ENCODE measurements at places on chromosomes 5 and 9.
A peak's percentile ranks its signal among the peaks of the same experiment; 100 is the strongest.

DNA sequence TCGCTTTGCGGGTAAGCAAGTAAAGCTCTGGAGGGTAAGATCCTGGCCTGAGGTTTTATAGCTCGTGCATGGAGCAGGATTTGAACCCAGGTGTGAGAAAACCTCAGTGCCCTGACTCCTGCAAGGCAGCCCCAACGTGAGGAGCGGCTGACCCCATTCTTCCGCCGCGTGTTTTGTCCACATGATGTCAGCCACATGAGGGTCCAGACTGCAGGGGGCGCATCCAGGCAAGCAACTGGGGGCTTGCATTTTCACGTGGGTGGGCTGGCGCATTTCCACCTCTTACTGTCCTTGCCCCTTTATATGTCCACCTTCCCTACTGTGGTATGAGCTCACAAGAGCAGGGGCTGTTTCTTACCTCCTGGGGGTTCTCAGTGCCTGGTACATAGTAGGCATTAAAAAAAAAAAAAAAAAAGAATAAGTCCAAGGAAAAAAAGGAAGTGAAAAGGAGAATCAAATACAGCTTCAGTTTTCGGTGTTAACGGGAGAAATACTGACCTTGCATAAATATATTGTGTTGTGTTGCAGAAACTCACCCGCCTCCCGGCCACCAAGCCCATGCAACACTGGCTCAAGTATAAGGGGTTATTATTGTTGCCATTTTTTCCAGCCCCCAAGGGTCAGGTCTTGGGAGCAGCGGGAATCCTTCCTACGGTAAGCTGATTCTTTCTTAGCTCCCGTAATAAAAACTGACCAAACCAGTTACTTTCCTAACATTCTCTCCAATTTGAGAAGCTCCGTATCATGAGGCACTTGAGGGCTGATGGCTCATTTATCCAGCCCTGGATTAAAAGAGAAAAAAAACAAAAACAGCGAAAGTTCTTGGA, 15.0 kb downstream of the TLX3 start:
- DNase-seq, result no peak

GRCh38 chr5:91245074-91245452, 138.1 kb downstream of the ARRDC3 start:
- DNase-seq, result no peak

DNA sequence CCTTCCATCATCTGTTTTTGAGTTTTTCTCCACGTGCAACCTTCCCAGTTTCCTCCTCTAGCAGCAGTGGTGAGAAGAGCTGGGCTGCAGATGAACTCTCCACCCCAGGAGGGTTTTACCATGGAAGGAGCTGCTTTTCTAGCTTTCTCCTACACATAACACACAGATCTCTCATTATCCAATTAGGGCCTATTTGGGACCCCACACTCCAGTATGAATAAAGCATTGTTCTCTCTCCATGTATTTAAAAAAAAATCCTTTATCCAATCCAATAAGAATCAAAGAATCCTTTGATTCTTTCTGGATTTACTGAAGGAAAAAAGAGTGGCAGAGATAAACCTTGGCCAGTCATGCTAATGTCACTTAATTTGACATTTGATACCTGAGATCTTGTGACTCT, 31.6 kb upstream of the NAA35 start:
- DNase-seq, result no peak

DNA sequence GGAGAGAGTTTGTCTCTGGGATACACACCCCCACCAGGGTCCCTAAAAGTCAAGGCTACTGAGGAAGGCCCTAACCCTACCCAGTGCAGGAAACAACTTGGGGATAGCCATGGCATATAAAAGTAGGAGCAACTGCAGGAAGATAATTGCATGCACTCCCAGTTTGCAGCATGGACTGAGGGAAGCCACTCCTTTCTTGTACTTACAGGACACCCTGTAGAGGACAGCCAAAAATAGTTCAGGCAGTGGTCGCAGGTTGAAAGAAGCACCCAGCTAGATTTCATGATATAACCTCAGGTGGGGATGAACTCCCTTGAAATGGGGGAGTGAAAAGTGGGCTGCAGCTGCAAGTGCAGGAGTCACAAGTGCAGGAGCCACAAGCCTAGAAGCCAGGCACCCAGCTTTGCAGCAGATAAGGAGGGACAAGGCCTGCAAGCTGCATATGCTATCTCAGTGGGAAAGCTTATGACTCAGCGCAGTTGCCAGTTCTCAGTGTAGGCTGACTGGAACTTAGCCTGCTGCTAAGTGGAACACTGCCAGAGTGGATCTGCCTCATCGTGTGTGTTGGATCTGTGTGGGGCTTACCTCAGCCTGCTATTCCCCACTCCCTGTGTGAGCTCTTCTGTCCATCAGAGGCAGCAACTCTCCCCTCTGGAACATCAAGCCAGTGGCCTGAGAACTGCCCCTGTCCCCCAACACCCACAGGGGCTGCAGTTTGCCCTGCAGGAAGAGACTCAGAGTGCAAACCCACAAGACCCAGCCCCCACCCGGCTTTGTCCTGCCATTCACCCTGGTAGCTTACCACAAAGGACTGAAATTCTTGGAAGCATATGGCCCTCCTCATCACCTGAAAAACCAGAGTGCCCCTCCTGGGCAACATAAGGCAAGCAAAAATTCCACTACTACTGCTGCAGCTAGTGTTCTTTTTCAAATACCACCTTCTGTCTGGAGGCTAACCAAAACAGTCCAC, 42.7 kb downstream of the CYLC2 start:
- DNase-seq, result no peak

GRCh38 chr9:13688990-13689600, 409.6 kb upstream of the MPDZ start:
- DNase-seq, result no peak

DNA sequence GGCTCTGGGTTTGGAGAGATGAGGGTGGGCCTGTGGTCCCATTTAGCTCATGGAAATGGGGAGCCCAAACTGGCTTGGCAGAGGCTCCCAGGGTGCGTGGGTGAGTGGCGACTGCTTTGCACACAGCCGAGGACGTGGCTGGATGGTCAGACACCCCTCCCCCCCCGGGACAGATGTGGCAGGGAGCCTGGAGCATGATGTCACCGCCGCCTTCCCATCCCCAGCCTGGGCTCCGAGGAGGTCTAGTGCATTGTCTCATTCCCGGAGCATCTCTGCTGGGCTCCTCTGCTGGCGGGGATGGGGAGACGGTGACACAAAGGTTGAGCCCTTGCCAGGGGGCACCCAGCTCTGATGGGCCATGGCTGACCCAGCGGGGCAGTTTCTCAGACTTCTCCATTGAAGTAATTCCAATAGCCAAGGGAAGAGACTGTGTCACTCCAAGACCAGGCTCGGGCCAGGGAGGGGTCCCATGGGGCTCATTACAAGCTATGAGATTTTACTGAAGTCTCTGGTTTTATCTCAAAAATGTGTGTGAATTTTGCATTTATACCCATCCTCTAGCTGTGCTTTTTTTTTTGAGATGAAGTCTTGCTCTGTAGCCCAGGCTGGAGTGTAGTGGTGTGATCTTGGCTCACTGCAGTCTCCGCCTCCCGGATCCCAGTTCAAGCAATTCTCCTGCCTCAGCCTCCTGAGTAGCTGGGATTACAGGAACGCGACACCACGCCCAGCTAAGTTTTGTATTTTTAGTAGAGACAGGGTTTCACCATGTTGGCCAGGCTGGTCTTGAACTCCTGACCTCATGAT, 36.1 kb downstream of the HMCN2 start:
- DNase-seq, result no peak

GRCh38 chr9:88922091-88922490, 69.2 kb upstream of the S1PR3 start:
- peak; percentile 10 for DNase-seq

DNA sequence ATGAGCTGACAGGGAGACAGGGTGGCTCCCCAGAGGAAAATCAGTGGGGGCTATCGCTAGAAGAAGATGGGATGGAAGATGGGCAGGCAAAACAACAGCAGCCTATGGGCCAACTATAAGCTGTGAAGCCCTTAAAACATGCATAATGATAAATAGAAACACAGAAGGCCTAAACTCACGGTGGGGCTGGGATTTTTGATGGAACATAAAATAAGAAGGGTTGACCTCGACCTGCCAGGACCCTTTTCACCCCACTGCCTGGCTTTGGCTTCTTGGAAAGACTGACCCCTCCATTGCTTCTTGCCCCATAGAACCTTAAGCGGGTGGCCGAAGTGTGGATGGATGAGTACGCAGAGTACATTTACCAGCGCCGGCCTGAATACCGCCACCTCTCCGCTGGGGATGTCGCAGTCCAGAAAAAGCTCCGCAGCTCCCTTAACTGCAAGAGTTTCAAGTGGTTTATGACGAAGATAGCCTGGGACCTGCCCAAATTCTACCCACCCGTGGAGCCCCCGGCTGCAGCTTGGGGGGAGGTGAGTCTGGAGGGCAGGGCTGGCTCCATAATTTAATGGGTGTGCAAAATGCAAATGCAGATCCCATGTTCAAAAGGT, 36.5 kb upstream of the SAP30L start:
- no peak for DNase-seq

DNA sequence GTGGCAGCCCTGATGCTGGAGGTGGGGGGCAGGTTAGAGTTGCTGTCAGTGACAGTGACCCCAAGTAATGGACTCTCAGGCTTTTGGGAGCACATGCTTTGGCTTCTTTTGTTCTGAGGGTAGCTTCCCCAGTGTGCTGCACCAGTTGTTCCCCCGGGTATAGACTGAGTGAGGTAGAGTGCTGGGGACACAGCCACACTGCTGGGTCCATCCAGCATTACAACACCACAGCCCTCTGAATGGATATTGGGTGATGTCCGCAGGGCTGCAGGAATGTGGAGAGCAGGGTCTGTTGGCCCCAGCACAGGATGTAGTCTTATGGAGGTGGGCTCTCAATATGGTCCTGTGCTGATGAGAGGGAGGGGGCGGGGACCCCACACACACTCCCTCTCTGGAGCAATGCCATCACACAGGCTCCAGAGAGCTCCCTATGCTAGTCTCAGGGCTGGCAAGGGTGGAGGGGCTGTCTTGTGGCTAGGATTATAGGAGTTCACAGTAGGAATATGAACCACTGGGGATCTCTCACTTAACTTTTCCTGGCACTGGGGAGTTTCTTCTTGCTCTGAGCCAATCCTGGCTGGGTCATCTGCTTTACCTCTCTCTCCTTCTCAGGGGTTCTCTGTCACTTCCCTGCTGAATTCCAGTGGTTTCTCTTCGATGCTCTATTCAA, 20.7 kb downstream of the OSMR start:
- no peak for DNase-seq

DNA sequence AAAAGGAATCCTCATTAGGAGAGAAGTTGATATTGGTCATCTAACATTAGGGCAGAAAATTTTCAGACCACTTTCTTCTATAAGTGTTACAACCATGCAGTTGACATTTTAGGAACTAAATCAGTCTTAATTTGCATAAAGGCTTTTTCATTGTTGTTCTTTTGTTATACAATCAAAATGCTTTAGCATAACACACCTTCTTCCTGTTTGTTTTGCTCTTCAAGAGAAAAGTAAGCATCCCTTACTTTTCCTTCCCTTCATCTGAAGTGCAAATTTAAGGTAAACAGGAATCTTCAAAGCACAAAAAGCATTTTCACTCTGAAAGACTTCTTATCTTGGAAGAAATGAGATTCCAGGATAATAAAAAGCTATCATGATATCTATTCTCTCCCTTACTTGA, 273.6 kb downstream of the PTPRD start:
- no peak for DNase-seq

GRCh38 chr5:147062427-147062826, 172.4 kb upstream of the STK32A start:
- no peak for DNase-seq

Measured in stimulated activated CD4-positive, alpha-beta T cell treated with anti-CD3 and anti-CD28 coated beads, Interleukin-2, amount 100 ng/mL, for 48 hours (primary cell).